GM23338 (cell line): ENCODE measurements at places on chromosomes 16 and 17.

DNA sequence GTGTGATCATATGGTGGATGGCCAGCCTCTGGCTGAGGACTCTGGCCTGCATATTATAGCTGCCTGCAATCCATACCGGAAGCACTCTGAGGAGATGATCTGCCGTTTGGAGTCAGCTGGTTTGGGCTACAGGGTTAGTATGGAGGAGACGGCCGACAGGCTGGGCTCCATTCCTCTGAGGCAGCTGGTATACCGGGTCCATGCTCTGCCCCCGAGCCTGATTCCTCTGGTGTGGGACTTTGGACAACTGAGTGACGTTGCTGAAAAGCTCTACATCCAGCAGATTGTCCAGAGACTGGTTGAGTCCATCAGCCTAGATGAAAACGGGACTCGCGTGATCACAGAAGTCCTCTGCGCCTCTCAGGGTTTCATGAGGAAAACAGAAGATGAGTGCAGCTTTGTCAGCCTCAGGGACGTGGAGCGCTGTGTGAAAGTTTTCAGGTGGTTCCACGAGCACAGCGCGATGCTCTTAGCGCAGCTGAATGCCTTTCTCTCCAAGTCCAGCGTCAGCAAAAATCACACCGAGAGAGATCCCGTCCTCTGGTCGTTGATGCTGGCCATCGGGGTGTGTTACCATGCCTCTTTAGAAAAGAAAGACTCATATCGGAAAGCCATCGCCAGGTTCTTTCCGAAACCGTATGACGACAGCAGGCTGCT is 69.0 kb upstream of the ENDOV start:
- no peaks in the 10 kb centered on the region for H3K4me1 ChIP-seq
- H3K27me3 ChIP-seq: no peaks in the 10 kb centered on the region
- no peak overlapping the region for H3K27ac ChIP-seq

- H3K27me3 ChIP-seq: no peaks in the 10 kb centered on the region
- no peaks in the 10 kb centered on the region for H3K36me3 ChIP-seq
- no peak for DNase-seq
These were observed 8.2 kb upstream of the TMEM94 start for GRCh38 chr17:75447951-75448856.

DNA sequence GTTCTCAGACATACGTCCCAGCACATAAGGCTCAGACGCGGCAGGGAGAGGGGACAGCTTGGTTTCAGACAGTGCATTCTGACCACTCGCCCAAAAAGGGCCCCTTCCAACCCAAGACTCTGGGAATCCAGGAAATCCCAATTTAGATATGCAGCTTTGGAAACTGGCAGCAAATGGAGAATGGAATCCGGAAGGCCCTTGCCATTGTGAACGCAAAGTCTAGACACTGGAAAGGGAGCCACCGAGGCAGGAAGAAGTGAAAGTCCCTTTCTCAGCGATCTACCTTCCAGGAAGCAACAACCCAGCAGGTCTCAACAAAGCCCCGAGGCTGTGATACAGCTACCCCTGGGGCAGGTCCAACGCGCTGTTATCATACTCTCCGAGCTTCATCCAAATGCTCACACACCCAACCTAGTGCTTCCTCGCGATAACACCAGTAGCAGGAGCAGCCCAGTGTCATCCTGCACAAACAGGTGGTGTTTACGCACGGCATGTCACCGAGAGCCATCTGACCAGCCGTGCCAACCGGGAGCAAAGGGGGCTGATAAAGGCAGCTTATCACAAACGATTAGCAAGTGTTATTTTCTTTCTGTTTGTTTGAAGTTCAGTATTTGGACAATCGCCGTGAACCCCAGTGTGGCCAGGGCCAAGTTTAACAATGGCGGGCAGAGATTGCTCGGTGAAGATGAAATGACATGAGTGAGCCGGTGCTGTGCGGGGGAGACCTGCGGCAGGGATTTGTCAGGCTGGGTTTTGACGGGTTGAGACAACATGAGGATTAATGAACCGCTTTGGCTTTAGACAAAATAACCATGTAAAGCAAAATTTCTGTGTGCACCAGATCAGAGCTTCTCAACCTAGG is 240.6 kb downstream of the FOXL1 start:
- H3K27me3 ChIP-seq: no peaks in the 10 kb centered on the region
- H3K36me3 ChIP-seq: no peaks in the 10 kb centered on the region
- DNase-seq: no peak
- H3K27ac ChIP-seq: no peak overlapping the region
- no peak overlapping the region for H3K4me3 ChIP-seq

- H3K4me1 ChIP-seq: peaks cover 33% of the 10 kb centered on the region
- H3K36me3 ChIP-seq: no peaks in the 10 kb centered on the region
- DNase-seq: no peak
- H3K4me3 ChIP-seq: peak overlapping the region; percentile 36; the same call in 1 of the 2 replicates
- no peak overlapping the region for H3K27ac ChIP-seq
These were observed 3.5 kb upstream of the TSPOAP1 start for GRCh38 chr17:58331815-58332777.

DNA sequence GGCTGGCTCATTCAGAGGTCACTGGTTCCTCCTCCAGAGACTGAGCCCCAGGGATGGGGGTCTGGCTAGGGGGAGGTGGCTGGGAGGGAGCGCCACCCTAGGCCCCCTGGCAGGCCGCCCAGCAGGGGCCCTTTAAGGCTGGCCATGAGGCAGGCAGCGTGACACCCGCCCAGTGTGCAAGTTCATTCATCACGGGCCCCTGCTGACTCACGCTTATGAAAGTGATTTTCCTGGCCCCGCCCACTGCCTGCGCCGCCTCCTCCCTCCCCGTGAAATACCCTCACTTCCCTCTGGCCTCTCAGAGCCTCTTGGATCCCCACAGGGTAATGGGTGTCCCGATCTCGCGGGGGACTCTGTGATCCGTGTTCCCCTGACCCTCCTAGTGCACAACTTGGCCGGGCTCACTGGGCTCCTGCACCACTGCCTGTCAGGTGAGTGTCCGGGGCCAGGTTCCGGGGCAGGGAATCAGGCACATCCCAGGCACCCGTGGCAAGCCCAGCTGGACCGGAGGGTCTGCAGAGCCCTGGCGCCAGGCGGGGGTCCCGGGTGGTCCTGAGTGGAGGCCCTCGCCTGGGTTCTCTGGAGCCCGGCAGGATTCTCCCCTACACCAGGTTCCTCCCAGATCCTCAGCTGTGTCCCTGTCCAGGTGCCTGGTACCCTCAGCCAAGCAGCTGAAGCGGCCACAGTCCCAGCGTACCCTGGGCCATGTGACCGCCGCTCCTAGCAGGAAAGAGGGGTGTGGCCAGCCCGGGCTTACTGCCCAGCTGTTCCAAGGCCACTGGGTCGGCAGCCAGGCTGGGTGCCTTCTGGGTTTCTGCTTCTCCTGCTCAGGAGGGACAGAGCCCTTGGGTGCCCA is at the start of gene OSGIN1:
OSGIN1 (plus strand) TSS at position 301 of the 856 bp plus-strand sequence. CDS start 4,432 bp downstream, outside the sequence.
- no peak within 1 kb of the TSS for H3K27ac ChIP-seq
- peak; percentile 54 for DNase-seq
- H3K36me3 ChIP-seq: no peaks in the 10 kb centered on the region
- H3K4me3 ChIP-seq: no peak within 1 kb of the TSS
- no peaks in the 10 kb centered on the region for H3K27me3 ChIP-seq

- H3K4me3 ChIP-seq: no peak overlapping the region
- peaks cover 18% of the 10 kb centered on the region for H3K4me1 ChIP-seq
- DNase-seq: peak; percentile 51
- H3K27me3 ChIP-seq: no peaks in the 10 kb centered on the region
These were observed 241.6 kb downstream of the CNTNAP4 start for GRCh38 chr16:76518781-76519180.

DNA sequence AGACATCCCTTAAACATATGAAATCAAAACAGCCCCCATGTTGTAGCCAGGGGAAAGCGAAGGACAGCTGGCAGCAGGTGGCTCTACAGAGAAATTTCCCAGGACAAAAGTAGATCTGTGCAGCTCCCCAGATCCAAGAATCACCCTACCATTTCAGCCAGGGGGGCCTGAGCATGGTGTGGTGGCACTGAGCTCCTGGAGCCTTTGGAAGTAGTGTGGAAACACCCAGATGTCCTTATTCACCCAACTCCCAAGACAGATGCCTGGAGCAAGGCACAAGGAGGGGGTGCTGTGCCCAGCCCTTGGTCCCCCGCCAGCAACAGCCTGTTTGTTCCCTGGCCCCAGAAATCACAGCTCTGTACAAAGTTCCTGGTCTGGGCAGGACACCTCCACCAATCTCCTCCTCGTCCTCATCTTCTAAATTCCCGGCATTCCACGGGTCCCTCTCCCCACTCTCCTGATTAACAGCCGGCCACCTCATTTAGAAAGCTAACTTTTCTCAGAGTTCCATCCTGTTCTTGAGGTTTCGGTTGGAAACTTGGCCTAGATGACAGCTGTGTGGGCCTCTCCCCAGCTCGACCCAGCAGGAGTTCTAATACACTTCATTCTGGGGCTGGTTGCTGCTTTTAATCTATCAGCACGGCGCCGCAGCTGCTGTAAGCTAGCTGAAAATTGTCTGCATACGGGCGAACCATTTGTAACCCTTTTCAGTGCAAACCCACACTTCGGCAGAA is 191.1 kb downstream of the C16orf78 start:
- peaks cover 7% of the 10 kb centered on the region for H3K4me1 ChIP-seq
- DNase-seq: peak; percentile 56
- H3K4me3 ChIP-seq: no peak overlapping the region
- no peaks in the 10 kb centered on the region for H3K27me3 ChIP-seq

GRCh38 chr16:28112908-28113307 is 49.4 kb upstream of the GSG1L start:
- no peak overlapping the region for H3K4me3 ChIP-seq
- H3K27me3 ChIP-seq: no peaks in the 10 kb centered on the region
- H3K4me1 ChIP-seq: no peaks in the 10 kb centered on the region

GRCh38 chr17:2871720-2872119 is 75.5 kb downstream of the RAP1GAP2 start:
- no peak for DNase-seq
- 0 out of 2 replicates have a peak overlapping the region, but pooled peaks have one; percentile 8 for H3K4me3 ChIP-seq
- H3K4me1 ChIP-seq: peaks cover 60% of the 10 kb centered on the region
- no peaks in the 10 kb centered on the region for H3K36me3 ChIP-seq
- no peaks in the 10 kb centered on the region for H3K27me3 ChIP-seq

- H3K27ac ChIP-seq: peak overlapping the region; percentile 99
- peak; percentile 97 for DNase-seq
- H3K27me3 ChIP-seq: no peaks in the 10 kb centered on the region
- H3K36me3 ChIP-seq: 0 out of 2 replicates have a peak, but pooled peaks cover 6% of the 10 kb centered on the region
These were observed 97.3 kb upstream of the METTL9 start for GRCh38 chr16:21501869-21502667.

- peak; percentile 25 for DNase-seq
- H3K4me3 ChIP-seq: peak overlapping the region; percentile 97
- no peak overlapping the region for H3K27ac ChIP-seq
- H3K4me1 ChIP-seq: peaks cover 38% of the 10 kb centered on the region
- H3K27me3 ChIP-seq: peaks cover 21% of the 10 kb centered on the region
These were observed 1.3 kb upstream of the DNAH2 start for GRCh38 chr17:7715936-7716886.

GRCh38 chr16:49866595-49867071 is 10.7 kb upstream of the ZNF423 start:
- H3K27ac ChIP-seq: no peak overlapping the region
- H3K4me3 ChIP-seq: no peak overlapping the region
- peak; percentile 63 for DNase-seq
- H3K36me3 ChIP-seq: no peaks in the 10 kb centered on the region
- H3K27me3 ChIP-seq: no peaks in the 10 kb centered on the region

DNA sequence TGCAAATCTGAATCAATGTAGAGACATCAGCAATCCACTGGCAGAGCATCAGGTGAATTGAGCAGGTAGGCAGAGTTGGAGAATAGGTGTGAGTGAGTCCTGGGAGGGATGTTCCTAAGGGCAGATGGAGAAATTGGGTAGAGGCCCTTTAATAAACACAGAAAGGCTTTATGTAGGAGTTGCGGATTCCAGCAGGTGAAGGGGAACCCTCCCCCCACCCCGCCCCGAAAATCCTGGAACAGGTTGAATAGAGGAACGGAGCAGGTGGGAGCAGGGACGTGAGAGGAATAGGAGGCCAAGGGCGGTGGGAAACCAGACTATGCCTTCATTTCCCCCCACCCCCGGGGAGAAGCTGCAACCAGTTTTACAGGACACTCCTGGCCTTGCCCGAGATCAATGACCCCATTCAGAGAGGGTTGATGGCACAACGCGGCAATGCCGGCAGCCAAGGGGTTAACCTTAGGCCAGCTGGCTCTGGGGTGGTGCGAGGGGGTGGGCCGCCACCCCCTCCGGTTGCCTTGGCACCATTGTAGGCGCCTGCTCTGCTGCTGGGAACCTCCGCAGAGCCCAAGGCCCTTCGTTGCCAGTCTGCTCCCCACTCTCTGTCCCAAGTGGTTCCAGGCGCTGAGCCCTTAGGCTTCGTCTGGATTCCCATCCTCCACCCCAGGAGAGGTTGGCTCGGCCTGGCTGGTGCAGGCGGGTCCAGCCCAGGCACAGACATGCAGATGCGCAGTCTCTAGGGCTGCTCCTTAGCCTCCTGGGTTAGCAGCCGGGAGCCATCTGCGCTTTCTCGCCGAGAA is 814 bp upstream of the RUNDC3A start:
- H3K36me3 ChIP-seq: no peaks in the 10 kb centered on the region
- peak overlapping the region; percentile 79 for H3K4me3 ChIP-seq
- H3K27me3 ChIP-seq: no peaks in the 10 kb centered on the region
- DNase-seq: peak; percentile 82
- peaks cover 18% of the 10 kb centered on the region; the same call in 1 of the 2 replicates for H3K4me1 ChIP-seq

DNA sequence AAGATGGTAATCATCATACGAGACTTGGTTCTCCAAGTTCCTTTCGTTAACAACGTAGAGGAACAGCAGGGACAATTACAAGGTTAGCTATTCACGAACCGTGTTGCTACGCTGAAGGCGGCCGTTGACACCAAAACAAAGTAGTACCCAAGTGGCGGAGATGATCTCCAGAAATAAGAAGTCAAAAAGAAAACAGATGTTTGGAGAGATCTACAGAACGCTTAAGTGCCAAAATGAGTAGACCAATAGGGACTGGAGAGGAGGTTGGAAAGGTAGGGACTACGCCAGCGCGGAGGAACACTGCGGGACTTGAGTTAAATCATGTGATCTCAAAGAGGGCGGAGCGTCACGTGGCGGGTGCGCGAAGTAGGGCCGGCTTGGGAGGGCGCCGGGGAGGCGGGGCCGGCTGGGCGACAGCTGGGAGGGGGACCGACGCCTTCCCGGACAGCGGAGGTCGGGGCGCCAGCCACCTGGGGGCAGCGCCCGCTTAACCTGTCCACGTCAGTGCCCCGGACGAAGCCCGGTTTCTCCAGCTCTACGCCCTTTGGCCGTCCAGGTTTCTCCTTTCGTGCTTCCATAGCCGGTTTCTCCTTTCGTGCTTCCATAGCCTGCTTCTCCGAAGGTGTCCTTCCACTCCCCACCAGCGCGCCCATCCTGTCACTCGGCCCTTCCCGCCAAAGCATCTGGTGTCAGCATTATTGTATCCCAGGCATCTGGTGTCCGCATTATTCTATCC is 636 bp upstream of the GABARAP start:
- peaks cover 20% of the 10 kb centered on the region for H3K4me1 ChIP-seq
- DNase-seq: peak; percentile 99
- H3K27ac ChIP-seq: peak overlapping the region; percentile 93
- peak overlapping the region; percentile 78 for H3K4me3 ChIP-seq
- H3K36me3 ChIP-seq: peaks cover 16% of the 10 kb centered on the region; the same call in 1 of the 2 replicates

- no peaks in the 10 kb centered on the region for H3K4me1 ChIP-seq
- no peak for DNase-seq
- no peak overlapping the region for H3K27ac ChIP-seq
- no peak overlapping the region for H3K4me3 ChIP-seq
These were observed 23.9 kb upstream of the NLK start for GRCh38 chr17:28018439-28019070.

GRCh38 chr16:63080746-63081145 is 1044.5 kb upstream of the CDH8 start:
- no peaks in the 10 kb centered on the region for H3K36me3 ChIP-seq
- H3K4me1 ChIP-seq: no peaks in the 10 kb centered on the region
- H3K27ac ChIP-seq: no peak overlapping the region
- DNase-seq: no peak
- no peak overlapping the region for H3K4me3 ChIP-seq
- H3K27me3 ChIP-seq: no peaks in the 10 kb centered on the region

- peak overlapping the region; percentile 97 for H3K4me3 ChIP-seq
- no peak overlapping the region for H3K27ac ChIP-seq
- no peaks in the 10 kb centered on the region; the same call in 1 of the 2 replicates for H3K36me3 ChIP-seq
- H3K4me1 ChIP-seq: peaks cover 8% of the 10 kb centered on the region; the same call in 1 of the 2 replicates
- no peak for DNase-seq
These were observed 538 bp upstream of the HEATR3 start for GRCh38 chr16:50065241-50065623.
